ENCODE measurements at places on chromosomes 2 and 18.

GRCh38 chr18:45102863-45103262 is 422.2 kb downstream of the SETBP1 start:
- peak; percentile 60 for DNase-seq

GRCh38 chr2:42328148-42328833 is 32.7 kb downstream of the COX7A2L start:
- DNase-seq, result peak; percentile 61

- DNase-seq, result no peak
These were observed 24.9 kb upstream of the YWHAQ start for GRCh38 chr2:9655441-9656269.

GRCh38 chr2:235552671-235553070 is 58.8 kb downstream of the AGAP1 start:
- DNase-seq, result no peak

DNA sequence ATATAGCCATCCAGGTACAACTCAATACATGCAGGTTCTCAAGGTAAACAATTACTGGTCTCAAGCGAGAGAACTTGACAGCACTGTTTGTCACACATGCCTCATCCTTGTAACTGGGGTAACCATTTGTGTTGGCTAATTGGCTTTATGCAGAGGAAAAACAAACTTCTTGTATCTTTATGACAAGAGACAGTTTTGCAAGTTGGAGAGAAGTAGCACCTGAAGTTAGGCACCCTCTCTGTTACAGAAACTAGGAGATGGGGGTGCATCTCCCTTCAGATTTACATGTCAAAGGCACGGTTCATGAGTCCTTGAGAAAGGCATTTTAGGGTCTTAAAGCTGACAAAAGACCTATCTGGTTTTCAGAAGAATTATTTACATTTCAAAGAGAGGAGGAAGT is 241.7 kb downstream of the CD226 start:
- no peak for DNase-seq

DNA sequence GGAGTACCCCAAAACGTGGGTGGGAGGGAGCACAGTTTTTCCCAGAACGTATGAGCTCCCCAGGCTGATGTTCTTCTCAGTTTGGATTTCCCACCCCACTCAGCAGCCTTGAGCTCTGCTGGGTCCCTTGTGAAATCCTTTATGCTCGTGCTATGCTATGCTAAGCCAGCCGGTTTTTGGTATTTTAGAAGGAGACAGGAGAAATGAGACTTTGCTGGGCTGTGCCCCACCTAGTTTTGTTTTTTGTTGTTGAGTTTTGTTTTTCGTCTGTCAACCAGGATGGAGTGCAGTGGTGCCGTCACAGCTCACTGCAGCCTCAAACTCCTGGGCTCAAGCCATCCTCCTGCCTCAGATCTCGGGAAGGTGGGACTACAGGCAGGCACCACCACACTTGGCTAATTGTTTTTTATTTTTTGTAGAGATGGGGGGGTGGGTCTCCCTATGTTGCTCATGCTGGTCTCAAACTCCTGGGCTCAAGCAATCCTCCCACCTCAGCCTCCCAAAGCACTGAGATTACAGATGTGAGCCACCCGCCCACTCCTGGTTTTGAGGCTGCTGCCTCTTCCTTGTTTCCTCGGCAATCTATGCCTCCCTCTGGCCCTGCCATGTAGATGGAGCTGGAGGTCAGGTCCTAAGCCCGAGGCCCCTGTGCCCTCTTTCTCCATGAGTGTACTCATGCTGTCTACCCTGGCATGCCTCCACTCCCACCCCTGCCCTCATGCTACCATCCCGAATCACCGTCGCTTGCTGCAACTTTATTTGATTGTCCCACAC is 17.5 kb upstream of the MGAT4A start:
- no peak for DNase-seq

DNA sequence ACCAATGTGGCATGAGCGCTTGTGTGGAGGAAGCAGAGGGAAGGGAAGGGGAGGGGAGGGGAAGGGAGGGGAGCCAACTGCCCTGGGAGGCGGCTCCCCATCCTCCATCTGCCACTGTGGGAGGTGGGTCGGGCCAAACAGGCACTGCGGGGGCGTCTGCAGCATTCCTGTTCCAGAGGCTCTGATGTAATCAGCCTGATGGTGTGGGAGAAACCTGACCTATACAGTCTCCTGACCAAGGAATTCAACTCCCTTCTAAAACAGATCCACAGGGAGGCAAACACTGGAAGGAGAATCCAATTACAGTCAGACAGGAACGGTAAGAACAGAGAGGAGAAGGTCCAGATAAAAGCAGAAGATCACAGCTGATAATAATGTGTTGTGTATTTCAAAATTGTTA is 88.8 kb downstream of the CD8B2 start:
- no peak for DNase-seq

DNA sequence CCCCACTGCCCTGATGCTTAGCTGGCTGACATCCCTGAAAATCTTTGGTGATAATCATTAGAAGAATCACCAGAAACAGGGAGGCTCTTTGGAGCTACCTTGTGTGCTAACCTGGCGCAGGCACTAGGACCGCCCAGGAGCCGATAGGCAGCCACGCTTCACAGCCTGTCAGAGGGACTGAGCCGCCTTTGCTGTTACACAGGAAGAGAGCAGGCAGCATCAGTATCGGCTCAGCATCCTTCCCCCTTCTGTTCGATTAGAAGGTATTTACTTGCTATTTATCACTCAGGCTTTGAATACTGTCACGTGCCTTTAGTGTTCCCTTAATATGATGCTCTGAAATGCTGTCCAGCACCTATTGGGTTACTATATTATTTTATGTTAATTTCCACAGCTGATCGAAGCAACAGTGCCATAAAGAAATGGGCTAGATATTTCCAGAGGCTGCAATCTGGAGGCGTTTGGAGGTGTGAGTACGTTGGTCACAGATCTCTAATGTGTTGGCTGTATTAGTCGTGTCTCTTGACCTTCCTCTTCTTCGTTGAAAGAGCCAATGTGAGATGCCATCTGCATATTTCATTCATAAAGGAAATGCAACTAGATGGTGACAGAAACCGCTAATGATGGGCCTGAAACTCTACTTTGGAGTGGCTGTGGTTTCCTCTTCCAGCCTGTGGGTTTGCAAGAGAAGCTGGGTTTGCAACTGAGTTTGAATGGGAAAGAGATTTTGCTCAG is 110.4 kb upstream of the RAB27B start:
- peak; percentile 67 for DNase-seq

- no peak for DNase-seq
These were observed 47.4 kb upstream of the MTCL1 start for GRCh38 chr18:8657873-8658470.

GRCh38 chr18:79507546-79508480 is 112.1 kb downstream of the NFATC1 start:
- no peak for DNase-seq

DNA sequence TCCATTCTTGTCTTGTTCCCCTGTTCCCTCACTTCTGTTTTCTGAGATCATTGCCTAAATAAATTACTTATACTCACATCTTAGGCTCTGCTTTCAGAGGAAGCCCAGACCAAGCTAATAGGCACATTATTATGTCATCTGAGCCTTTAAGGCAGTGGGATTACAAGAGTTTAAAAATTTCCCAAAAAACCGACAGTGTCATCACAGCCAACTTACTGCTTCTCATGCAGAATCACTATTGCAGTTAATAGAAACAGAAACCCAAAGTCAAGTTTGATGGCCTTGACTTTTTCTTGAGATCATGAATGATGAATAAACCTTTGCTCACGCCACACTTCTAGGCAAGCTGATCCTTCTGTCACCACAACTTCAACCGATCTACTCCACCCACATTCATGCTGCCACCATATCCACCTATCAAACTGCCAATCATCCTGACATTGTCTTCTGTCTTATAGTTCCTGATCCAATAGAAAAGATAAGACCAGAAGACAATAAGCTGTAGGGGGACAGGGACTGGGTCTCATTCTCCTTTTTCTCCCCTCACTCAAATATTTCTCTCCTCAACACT is 142.7 kb upstream of the CREB1 start:
- DNase-seq, result no peak

- DNase-seq, result no peak
These were observed 38.1 kb upstream of the AFF3 start for GRCh38 chr2:100180503-100180902.

- DNase-seq, result no peak
These were observed 1.1 kb downstream of the GRP start for GRCh38 chr18:59220784-59221765.
